ENCODE measurements at places on chromosomes 5 and 9. TPM values are rescaled to one million over a fixed set of nuclear protein-coding genes. Genes with fewer than 3 reads are reported as not detected.

The TMEFF1 gene
- 12.0 TPM for total RNA-seq

The QRFP gene
- not detected for total RNA-seq

The DAB2IP gene
- 15.4 TPM for total RNA-seq

The C9orf43 gene
- 0.34 TPM for total RNA-seq

The NTNG2 gene
- 0.60 TPM for total RNA-seq

The SLC6A7 gene
- not detected for total RNA-seq
